ENCODE measurements at places on chromosomes 2 and 18.

DNA sequence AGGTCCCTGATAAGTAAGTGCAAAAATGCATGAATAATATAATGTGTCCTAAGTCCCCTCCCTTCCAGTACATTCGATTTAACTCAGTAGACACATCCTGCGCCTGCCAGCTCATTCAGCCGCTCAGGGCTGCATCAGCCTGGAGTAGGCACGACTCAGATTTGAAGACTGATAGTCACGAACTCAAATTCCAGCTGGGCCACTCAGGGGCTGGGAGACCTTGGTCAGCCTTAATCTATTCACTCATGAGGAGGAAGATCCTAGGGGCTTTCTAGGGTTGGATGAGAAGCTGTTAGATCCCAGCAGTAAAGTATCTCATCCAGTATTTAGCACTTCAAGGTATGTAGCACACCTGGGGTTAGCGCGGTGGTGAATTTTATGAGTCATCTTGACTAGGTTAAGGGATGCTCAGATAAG is 98.9 kb upstream of the ODC1 start:
- no peak for DNase-seq

- no peak for DNase-seq
These were observed 37.9 kb upstream of the TCF4 start for GRCh38 chr18:55625901-55626300.

GRCh38 chr2:37549598-37549997 is 121.8 kb downstream of the CDC42EP3 start:
- no peak for DNase-seq

GRCh38 chr2:96769814-96770213 is 9.1 kb downstream of the CNNM4 start:
- DNase-seq, result no peak

- DNase-seq, result no peak
These were observed 223.5 kb downstream of the HRH4 start for GRCh38 chr18:24683925-24684324.

DNA sequence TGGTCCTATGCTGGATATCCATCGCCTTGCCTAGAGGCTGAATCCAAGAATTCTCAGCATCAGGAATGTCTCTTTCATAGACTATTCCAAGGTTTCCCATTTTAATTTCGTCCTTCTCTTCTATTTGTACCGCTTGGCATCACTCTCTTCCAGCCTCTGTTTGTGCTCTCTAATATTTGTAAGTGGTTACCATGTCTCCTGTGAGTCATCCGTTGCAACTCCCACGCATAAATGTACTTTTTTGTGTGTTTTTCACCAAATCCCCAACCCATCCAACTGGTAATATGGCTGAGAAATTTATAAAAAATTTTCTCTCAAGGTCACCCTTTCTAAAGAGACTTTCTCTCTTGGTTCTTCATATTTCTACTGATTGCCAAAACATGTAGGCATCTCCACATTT is 21.8 kb downstream of the COLEC12 start:
- no peak for DNase-seq

DNA sequence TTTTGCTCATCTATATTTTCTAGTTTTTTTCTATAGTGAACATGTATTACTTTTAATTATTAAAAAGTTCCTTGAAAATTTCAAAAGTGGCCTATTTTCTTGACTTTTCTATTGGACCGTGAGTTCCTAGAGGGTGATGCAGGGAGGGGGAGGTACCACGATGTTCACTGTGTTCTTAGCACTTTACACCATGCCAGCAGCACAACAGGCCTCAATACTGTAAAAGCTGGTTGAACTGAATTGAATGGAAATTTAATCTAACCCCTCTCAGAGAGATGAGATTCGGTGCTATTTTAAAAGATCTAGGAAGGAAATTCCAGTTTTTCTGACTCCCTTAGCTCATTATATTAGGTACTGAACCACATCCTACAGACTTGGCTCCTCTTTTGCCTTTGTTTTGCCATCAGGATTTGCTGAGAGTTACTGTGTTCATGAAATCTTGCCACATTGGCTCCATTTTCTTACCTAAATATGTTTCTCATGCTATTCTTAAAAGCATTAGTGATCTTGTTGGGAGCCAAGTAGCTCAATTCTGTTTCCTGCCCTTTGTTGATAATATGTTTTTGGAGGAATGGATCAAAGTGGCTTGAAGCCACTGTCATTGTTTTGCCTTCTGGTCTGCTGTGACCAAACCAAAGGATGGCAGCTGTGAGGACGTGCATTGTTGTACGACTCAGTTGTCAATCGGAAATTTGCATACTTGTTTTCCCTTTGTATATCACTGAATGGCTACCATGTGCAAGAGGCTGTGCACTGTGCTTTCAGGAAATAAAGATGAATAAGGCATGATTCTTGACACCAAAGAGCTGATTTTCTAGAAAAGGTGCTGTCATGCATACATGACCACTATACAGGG is 25.3 kb downstream of the MYO1B start:
- no peak for DNase-seq

GRCh38 chr2:16429002-16429401 is 236.6 kb downstream of the CYRIA start:
- DNase-seq, result no peak

DNA sequence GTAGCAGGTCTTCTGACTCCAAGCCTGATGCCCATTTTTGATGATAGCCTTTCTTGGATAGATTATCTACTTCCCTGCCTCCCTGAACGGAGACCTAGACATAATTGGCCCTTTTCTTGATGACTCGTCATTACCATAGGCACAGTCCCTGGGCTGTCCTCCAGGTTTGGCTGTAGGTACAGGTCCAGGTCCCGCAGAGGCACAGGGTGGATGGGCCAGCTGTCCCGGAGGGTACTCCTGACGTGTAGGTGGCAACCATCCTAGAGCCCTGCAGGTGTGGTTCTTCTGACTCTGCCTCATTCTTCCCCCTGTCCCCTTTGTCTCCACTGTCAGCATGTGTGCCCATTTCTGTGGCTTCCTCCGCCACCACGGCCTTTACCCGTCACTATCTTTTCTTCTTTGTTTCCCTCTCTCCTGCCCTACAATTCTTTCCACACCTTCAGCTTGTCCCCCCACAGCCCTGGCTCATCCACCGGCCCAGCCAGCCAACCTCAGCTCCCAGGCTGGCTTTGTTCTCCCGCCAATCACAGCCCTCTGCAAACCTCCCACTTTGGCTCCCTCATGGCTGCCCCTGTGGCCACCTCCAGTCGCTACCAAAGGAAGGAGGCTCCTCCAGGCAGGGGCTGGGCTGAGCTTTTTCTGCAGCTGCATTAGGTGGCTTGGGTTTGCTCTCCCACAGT is 102.8 kb downstream of the SMAD7 start:
- DNase-seq, result no peak

Measured in CD4-positive, alpha-beta T cell treated with Interleukin-12 subunit alpha and Interleukin-12 subunit beta, for 1 hour (primary cell).